NCI-H1930 (cell line): ENCODE measurements at places on chromosomes 1 and 21.

DNA sequence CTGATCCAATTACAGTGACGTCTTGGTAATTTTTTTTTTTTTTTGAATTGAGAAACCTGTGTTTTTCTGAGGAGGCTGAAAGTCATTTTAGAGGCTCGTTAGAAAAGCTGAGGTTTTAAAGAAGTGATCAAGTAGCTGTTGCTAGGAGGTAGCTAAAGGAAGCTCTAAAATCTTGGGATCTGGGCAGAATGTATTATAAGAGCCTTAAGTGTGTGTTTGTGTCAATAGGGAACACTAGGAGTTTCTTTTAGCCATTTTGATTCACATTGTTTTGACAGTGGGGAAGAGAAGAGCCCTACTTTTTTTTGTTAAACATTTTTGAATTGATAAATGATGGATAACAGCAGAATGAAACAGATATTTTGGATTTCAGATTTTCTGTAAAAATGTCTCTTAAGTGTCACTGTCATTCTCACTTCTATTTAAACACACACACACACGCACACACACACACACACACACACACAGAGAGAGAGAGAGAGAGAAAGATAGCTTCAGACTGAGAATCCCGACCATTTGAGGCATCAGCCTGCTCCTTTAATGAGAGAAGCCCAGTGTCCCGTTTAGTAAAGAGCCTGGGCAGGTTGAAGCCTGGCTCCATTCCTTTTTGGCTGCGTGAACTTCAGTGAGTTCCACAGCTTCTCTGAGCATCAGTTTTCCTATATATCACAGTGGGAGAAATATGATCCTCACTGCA is 79.1 kb upstream of the GPR88 start:
- no peak for DNase-seq

DNA sequence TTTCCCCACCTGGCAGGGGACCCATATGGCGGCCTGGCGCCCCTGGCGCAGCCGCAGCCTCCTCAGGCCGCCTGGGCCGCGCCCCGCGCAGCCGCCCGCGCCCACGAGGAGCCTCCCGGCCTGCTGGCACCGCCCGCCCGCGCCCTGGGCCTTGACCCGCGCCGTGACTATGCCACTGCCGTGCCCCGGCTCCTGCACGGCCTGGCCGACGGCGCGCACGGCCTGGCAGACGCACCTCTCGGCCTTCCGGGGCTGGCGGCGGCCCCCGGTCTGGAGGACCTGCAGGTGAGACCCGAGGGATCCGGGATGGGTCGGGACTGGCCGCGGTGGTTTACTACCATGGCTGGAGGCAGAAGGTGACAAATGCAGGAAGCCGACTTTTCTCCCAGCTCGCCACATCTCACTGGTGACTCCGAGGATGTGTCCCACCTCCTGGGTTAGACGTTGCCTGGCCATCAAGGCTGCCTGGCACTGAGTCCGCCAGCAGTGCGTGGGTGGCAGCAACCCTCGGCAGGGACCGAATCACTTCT is 1.1 kb downstream of the TFAP2E start:
- DNase-seq, result no peak

GRCh38 chr1:114559356-114559755 is 22.1 kb downstream of the BCAS2 start:
- no peak for DNase-seq

DNA sequence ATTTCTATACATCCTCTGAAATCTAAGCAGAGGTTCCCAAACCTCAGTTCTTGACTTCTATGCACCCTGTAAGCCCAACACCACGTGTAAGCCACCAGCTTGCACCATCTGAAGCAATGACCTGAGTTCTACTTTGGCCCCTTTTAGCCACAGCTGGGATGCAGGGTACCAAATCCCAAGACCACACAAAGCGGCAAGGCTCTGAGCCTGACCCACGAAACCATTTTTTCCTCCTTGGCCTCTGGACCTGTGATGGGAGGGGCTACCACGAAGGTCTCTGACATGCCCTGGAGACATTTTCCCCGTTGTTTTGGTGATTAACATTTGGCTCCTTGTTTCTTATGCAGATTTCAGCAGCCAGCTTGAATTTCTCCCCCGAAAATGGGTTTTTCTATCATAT is 38.8 kb downstream of the STXBP3 start:
- no peak for DNase-seq

DNA sequence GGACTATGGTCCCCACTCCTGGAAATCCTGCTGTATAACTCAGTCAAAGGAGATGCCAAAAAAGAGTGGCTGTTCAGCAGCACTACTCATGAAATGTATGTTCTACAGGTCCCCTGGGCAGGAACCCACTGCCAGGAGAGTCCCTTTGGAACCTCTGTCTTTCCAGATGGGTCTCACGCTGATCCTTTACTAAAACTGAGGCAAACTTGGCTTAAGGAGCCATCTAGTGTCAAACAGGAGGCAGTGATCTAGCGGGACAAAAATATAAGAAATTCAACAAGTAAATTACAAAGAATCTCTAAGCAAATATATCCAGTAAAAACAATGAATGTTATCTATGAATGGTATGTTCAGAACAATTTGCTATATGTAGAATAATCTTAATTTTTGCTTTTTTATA is 80.5 kb upstream of the PRMT6 start:
- no peak for DNase-seq
